ENCODE measurements at places on chromosomes 7 and 10. TPM values are rescaled to one million over a fixed set of nuclear protein-coding genes. Genes with fewer than 3 reads are reported as not detected.

DNA sequence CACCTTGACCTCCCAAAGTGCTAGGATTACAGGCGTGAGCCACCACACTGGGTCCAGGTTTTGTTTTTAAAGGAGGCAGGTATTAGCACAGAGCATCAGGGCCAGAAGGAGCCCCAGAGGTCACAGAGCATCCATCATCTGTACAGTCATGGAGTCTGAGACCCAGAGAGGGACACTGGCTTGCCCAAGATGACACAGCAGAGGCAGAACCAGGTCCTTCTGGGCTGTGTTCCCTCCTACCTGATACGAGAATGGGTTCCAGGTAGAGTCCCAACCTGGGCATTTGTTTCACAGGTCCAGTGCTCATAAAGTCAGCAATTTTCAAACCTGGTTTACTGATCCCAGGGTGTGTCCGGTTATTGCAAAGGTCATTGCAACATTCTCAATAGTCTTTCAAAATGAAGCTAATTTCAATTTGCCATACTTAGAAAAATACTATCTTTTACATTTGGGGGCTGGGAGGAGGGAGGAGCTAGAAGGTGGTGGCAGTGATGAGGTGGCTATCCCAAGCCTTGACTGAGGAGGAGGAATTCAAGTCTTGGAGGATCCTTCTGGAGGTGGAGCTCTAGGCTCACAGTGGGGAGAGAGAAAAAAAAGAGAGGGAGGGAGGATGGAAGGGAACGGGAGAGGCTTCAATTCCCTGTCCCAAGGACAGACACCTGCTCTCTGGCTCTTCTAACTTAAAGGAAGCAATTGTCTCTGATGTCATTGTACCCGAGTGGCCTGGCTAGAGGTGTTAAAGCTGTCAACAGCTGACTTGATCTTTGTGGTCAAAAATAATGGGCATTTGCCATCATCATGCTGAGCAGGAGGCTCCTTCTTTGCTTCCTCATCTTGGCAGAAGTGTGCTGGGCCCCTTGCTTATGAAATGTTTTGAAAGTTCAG is 8.1 kb downstream of the MXI1 start:
- no peaks in the 10 kb centered on the region for H3K27me3 ChIP-seq
- H3K27ac ChIP-seq, result no peak overlapping the region
- H3K4me1 ChIP-seq, result peaks cover 76% of the 10 kb centered on the region
- no peak for DNase-seq

GRCh38 chr10:10658172-10658785 is 359.4 kb upstream of the CELF2 start:
- peaks cover 3% of the 10 kb centered on the region for H3K27me3 ChIP-seq
- DNase-seq, result no peak
- H3K4me3 ChIP-seq, result no peak overlapping the region
- no peaks in the 10 kb centered on the region for H3K36me3 ChIP-seq

DNA sequence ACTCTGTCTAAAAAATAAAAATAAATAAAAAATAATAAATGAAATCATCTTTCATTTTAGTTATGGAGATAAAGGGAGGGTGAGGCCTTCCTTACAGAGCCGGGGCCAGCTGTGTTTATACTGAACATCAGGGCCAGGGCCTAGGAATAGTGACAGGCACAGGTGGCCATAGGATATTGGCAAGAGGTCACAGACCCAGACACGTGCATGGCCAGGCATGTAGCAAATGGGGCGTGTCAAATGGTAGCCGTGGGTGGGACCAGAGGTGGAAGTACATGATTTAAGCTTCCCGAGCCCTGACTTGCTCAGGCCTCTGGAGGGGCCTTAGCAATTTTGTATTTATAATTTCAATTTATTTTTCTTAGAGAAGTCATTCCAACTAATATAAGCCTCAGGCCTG is 353.0 kb downstream of the ANKRD30A start:
- H3K4me1 ChIP-seq, result no peaks in the 10 kb centered on the region
- no peaks in the 10 kb centered on the region for H3K36me3 ChIP-seq
- H3K27ac ChIP-seq, result no peak overlapping the region
- no peak overlapping the region for H3K4me3 ChIP-seq
- H3K27me3 ChIP-seq, result no peaks in the 10 kb centered on the region

GRCh38 chr7:113113912-113114311 is 4.4 kb downstream of the SMIM30 start:
- peaks cover 19% of the 10 kb centered on the region for H3K4me1 ChIP-seq
- no peak overlapping the region for H3K27ac ChIP-seq
- no peak overlapping the region for H3K4me3 ChIP-seq
- DNase-seq, result no peak
- H3K36me3 ChIP-seq, result peaks cover 14% of the 10 kb centered on the region
- no peaks in the 10 kb centered on the region for H3K27me3 ChIP-seq

GRCh38 chr7:132575982-132576720 is at the start of gene PLXNA4:
TSS of gene PLXNA4 (minus strand) at chr7:132576470. CDS start at chr7:132508693, 67,777 bp downstream.
- peaks cover 15% of the 10 kb centered on the region for H3K4me1 ChIP-seq
- no peaks in the 10 kb centered on the region for H3K36me3 ChIP-seq
- H3K4me3 ChIP-seq, result peak within 1 kb of the TSS; percentile 4

DNA sequence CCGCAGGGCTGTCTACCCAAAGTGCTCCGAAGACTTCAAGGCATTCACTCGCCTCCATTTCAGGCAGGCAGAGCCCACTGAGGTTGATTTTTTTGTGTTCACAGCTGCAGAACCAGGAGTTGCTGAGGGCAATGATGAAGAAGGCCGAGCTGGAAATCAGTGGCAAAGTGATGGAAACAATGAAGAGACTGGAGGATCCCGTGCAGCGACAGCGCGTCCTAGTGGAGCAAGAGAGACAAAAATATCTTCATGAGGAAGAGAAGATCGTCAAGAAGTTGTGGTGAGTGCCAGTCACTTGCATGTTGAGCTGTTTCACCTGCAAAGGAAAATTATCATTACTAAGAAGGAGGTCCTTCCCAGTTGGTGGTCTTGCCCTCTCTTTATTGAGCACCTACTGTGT is 210.5 kb downstream of the ARHGAP21 start:
- H3K4me3 ChIP-seq, result no peak overlapping the region
- no peak overlapping the region for H3K27ac ChIP-seq
- H3K36me3 ChIP-seq, result no peaks in the 10 kb centered on the region
- DNase-seq, result no peak

GRCh38 chr7:95609277-95609971 is 13.1 kb upstream of the PDK4 start:
- no peak overlapping the region for H3K4me3 ChIP-seq
- no peaks in the 10 kb centered on the region for H3K36me3 ChIP-seq
- H3K4me1 ChIP-seq, result no peaks in the 10 kb centered on the region
- no peaks in the 10 kb centered on the region for H3K27me3 ChIP-seq

DNA sequence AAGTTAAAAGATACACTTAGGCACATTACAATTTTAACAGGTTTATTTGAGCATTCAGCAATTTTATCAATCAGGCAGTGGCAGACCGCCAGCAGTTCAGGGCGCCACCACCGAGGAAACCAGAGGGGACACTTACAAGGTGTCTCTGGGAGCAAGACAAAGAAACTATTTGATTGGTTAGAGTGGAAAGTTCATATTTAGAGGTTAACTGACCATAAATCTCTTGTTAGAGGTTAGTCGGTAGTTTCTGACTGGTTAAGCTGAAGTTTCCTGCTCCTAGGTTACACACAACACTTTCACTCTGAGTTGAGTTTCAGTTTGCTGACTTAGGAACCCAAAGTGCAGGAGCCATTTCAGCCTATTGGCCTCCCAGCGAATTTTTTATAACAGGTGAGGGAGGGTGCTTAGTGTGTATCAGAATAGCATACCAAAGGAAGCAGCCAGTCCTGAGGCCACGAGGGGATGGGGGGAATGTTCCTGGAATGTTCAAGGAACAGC is 10.8 kb upstream of the PVRIG start:
- H3K4me1 ChIP-seq, result peaks cover 44% of the 10 kb centered on the region
- H3K36me3 ChIP-seq, result peaks cover 18% of the 10 kb centered on the region
- no peaks in the 10 kb centered on the region for H3K27me3 ChIP-seq
- DNase-seq, result peak; percentile 72

DNA sequence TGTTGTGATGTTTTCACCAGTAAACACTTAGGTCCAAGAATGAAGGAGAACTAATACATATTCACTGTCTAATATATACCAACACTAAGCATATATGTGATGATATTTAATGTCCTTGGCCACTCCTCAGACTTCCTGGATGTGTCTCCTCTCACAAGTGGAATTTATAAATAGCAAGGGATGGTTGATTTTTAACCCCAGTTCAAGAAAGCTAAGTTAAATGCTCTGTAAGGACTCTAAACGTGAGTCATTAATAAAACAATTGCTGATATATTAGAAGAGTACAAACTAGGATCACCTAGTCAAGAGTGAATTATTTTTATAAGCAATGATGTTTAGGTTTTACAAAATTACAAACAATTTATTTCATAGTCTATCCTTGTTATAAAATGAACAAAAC is 355.9 kb upstream of the TMEM229A start:
- H3K4me1 ChIP-seq, result no peaks in the 10 kb centered on the region
- no peaks in the 10 kb centered on the region for H3K27me3 ChIP-seq
- H3K4me3 ChIP-seq, result no peak overlapping the region

DNA sequence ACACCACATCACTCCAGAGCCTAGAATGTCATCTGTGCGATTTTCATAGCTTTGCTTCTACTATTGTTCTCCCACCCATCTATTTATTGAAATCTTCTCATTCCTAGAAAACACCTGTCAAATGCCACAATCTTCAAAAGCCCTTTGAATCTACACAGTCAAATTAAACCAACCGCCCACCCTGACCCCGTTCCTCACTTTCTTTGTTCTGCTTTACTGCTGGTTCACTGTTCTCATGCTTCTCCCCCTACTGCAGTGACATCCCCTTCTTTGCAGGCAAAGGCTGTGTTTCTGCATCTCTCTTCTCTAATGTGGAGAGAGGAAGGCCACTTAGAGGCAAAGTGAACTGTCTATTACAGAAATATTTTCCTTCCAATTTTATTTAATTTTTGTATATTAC is 152.4 kb upstream of the NEBL start:
- DNase-seq, result no peak
- no peak overlapping the region for H3K27ac ChIP-seq

DNA sequence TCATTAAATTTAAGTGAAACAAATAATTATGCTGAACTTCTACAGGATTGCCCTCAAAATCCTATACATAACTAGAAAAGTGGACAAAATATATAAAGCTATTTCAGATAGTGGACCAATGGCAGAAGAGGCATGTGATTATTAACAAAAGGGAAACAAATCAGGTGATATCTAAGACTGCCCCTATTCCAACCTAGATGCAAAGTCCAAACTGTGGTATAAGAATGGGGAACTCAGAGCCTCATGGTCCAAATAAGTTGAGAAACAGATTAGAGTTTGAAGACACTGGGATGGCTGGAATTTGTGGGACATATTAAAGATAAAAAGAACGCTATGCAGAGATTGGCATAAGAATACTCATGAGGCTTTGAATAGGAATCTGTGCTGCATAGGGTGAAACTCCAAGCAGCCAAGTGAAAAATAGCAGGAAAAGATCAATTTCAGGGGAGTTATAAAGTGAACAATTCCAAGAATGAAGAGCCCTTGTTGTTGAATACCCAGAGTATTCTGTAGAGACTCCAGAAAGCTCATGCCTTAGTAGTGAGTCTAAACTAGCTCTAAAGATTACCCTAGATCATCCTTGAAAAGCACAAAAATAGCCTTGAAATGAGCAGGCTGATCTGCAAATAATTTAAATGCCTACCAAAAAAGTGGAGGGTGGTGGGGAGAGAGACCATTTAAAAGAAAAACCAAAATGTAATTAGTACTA is 152.4 kb downstream of the IMMP2L start:
- no peak overlapping the region for H3K27ac ChIP-seq
- no peaks in the 10 kb centered on the region for H3K4me1 ChIP-seq
- H3K27me3 ChIP-seq, result no peaks in the 10 kb centered on the region
- DNase-seq, result no peak

GRCh38 chr7:117163101-117163500 is 159.8 kb downstream of the WNT2 start:
- no peaks in the 10 kb centered on the region for H3K4me1 ChIP-seq
- H3K4me3 ChIP-seq, result no peak overlapping the region
- no peak for DNase-seq
- H3K27me3 ChIP-seq, result no peaks in the 10 kb centered on the region

GRCh38 chr7:84848219-84848973 is 338.5 kb downstream of the SEMA3D start:
- no peaks in the 10 kb centered on the region for H3K4me1 ChIP-seq
- no peaks in the 10 kb centered on the region for H3K36me3 ChIP-seq
- H3K27me3 ChIP-seq, result no peaks in the 10 kb centered on the region
- no peak overlapping the region for H3K27ac ChIP-seq
- no peak for DNase-seq

GRCh38 chr7:20529260-20529659 is 86.2 kb upstream of the ABCB5 start:
- no peaks in the 10 kb centered on the region for H3K4me1 ChIP-seq
- H3K27ac ChIP-seq, result no peak overlapping the region
- H3K4me3 ChIP-seq, result no peak overlapping the region
- H3K36me3 ChIP-seq, result no peaks in the 10 kb centered on the region

DNA sequence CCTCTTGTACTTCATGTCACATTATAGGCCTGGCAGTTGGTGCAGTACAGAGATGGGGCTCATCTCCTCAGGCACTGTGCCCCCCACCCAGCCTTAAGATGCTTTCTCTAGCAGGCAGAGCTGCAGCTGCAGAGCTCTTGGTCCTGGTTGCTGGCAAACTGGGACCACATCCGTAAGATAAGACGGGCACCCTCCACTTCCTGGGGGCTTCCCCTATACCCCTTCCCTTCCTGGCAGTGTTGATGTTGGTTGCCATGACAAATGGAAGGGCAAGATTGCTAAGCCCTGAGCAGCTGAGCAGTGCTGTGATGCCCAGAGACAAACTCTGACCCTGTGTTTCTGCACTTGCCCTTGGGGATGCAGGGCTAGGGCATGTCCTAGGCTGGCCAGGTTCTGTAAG is 103.4 kb upstream of the ANLN start:
- peak overlapping the region; percentile 40 for H3K4me3 ChIP-seq
- no peaks in the 10 kb centered on the region for H3K27me3 ChIP-seq
- DNase-seq, result peak; percentile 69
- peaks cover 5% of the 10 kb centered on the region for H3K36me3 ChIP-seq

GRCh38 chr7:97307521-97308108 is 190.1 kb downstream of the SDHAF3 start:
- H3K4me3 ChIP-seq, result no peak overlapping the region
- H3K27me3 ChIP-seq, result peaks cover 2% of the 10 kb centered on the region
- no peaks in the 10 kb centered on the region for H3K36me3 ChIP-seq

- no peaks in the 10 kb centered on the region for H3K36me3 ChIP-seq
- H3K27ac ChIP-seq, result no peak overlapping the region
- H3K27me3 ChIP-seq, result no peaks in the 10 kb centered on the region
- no peak for DNase-seq
- peaks cover 7% of the 10 kb centered on the region for H3K4me1 ChIP-seq
- H3K4me3 ChIP-seq, result no peak overlapping the region
Measured at GRCh38 chr7:129277629-129278028, 52.8 kb downstream of the AHCYL2 start.

Gene SKIDA1
- total RNA-seq, result 0.38 TPM

Gene BAIAP2L1
- 0.65 TPM for total RNA-seq

Gene TWNK
- 7.1 TPM for total RNA-seq

Gene ADCY1
- 4.3 TPM for total RNA-seq

Gene NUTM2E
- total RNA-seq, result 0.18 TPM

Gene SLC13A1
- total RNA-seq, result not detected

Gene VAX1
- not detected for total RNA-seq

Gene GIMAP2
- 113 TPM for total RNA-seq

Gene GPR15LG
- total RNA-seq, result not detected
